ENCODE measurements at places on chromosomes 11 and 22.
A peak's percentile ranks its signal among the peaks of the same experiment; 100 is the strongest.

DNA sequence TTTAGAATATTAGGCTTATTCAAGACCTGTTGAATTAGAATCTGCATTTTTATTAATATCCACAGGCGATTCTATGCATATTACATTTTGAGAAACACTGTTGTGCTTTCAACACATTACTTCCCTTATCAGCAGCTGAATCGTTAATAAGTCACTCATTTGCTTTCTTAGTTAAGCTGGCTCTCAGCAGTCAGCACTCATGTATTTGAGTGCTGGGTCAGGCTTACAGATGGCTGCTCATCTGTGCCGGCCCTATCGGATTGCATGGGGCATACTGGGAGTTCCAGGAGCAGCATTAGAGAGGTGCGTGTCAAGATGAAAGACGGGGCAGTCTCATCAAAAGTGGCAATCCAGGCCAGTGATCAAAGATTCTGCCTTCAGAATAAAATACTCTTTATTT, 10.8 kb upstream of the OR51L1 start:
- DNase-seq: no peak

DNA sequence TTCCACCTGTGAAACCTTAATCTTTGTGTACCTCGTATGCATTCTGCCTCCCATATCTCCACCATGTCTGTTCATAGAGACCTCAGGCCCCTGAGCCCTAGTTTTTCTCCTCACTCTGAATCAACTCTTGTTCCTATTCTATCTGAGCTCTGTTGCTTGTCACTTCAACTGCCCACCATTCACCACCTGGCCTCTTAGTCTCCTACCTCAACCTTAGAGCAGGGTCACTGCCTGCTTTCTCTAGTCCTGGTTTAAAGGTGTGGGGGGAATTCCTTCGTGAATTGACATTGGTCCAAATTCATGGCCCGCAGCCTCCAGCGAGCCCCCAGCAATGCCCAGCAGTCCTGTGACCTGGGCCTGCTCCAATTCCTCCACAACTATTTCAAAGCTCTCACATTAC, 39.4 kb upstream of the TUB start:
- DNase-seq: no peak

GRCh38 chr11:66962247-66962646, 4.1 kb upstream of the PC start:
- no peak for DNase-seq

DNA sequence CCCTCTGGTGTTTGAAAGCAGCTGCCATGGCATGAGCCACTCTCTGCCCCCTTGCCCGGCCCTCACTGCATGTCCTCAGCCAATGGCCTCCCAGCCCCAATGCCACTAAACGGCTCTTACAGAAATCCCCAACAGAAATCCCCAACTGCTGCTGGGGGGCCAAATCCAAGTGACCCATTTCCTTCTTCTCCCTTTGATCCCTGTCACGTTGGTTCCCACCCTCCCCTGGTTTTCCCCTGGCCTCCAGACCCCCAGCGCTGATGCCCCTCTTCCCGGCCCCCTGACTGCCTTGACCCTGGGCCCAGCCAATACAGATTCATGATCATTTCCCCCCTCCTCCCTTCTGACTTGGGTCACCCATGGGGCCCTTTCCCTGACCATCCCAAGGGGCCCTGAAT, 30.9 kb downstream of the IGLL1 start:
- DNase-seq: no peak

DNA sequence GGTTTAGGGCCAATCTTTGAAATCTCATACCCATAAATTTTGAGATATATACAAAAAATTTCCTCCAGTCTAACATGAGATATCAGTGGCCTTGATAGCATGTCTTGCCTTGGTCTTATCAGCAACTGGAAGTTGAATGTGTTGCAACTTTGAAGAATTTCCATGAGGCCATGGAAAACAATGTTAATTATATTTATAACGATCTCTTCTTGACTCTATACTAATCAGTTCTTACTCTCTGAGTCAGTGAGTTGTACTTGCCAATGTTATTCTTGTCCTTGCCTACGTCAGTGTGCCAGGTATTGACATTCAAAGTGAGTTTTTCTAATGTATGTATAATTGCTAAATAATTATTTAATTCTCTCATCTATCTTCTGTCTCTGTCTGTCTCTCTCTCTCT, 535.1 kb downstream of the KCNA4 start:
- no peak for DNase-seq

- DNase-seq: no peak
These were observed 50.9 kb upstream of the NFRKB start for GRCh38 chr11:129946256-129946655.

- DNase-seq: no peak
These were observed 55.2 kb downstream of the PICALM start for GRCh38 chr11:86013713-86014112.

- DNase-seq: no peak
These were observed 16.3 kb upstream of the RASL10A start for GRCh38 chr22:29331658-29332300.

GRCh38 chr11:117627259-117627658, 169.8 kb downstream of the DSCAML1 start:
- no peak for DNase-seq

DNA sequence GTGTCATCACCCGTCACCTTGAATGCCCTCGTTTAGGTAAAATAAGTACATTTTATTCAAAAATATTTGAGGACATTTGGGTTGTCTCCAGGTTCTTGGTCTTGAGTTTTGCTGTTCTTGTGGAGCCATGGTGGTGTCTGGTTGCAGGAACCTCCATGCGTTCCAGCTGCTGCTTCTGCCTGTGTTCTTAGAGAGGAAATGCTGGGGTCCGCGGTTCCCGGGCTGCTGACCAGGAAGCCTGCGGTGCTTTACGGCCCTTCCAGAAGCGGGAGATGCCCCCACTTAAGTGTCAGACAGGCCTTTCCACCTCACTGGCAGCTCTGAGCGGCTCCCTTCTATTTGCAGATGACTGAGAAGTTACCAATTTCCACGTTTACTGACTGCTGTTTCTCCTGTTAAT, 66.8 kb downstream of the LRP5 start:
- DNase-seq: no peak

- DNase-seq: no peak
These were observed 153.0 kb downstream of the HIPK3 start for GRCh38 chr11:33410086-33410765.

DNA sequence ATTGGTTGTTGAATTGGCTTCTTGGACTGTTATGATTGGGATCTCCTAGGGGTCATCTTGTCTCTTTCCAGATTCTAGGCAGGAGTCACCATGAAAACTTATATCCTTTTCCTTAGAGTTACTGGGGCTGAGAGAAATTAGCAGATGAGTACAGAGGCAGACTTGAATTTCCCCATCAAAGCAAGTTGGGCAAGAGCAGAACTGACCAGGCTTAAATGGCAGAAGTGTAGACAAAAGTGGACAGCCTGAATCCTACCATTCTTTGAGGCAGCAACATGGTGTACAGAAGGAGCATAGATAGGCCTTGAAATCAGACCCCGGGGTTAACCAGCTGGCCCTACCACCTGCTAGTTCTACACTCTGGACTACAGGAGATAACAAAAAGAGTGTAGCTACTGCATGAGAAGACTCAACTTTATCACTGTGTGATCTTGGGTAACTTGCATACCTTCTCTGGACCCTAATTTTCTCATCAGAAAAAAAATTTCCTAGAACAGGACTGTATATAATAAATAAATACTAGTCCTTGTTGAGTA, 427.4 kb upstream of the CADM1 start:
- no peak for DNase-seq

- no peak for DNase-seq
These were observed 4.4 kb upstream of the SREBF2 start for GRCh38 chr22:41828516-41828915.

- DNase-seq: no peak
These were observed 89.2 kb downstream of the PLEKHA7 start for GRCh38 chr11:16924826-16925560.

- DNase-seq: no peak
These were observed 63.6 kb upstream of the LRRC4C start for GRCh38 chr11:41522899-41523672.

- DNase-seq: no peak
These were observed 315.0 kb downstream of the JRKL start for GRCh38 chr11:96704847-96705246.

GRCh38 chr11:64348383-64349024, 8.5 kb downstream of the CCDC88B start:
- no peak for DNase-seq

DNA sequence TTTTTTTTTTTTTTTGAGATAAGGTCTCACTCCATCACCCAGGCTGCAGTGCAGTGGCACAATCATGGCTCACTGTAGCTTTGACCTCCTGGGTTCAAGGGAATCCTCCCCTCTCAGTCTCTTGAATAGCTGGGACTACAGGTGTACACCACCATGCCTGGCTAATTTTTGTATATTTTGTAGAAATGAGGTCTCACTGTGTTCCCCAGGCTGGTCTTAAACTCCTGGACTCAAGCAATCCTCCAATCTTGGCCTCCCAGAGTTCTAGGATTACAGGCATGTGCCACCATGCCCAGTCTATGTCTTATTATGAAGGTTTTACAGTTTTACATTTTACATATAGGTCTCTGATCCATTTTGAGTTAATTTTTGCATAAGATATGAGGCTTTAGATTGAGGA, 20.4 kb upstream of the MAPK1 start:
- no peak for DNase-seq

DNA sequence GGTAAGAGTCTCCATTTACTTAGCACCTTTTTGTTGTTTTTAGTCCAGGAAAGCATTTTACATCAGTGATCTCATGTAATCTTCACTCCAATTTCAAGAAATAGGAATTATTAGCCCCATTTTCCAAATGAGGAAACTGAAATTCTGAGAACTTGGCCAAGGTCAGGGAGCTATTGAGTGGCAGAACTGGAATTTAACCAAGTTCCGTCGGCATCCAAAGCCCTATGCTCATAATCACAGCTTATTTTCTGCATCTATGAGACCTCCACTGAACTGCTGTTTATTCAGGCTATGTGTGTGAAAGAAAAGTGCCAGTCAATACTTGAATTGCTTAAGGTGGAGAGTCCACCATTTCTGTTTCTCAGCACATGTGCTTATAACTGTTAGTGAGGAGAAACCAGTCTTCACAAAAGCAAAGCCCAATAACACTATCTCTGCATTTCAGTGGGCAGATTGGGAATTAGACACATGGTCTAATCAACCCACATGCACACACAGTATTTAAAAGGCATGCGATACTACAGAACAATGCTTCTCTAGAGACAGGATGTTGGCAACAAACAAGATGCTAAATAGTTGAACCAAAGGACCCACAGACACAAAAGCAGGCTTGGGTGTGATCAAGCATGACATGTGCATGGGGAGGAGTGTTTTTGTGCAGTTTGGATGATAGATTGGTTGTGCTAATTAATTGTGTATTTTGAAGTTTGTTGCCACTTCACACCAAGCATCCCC, 780.6 kb downstream of the OPCML start:
- DNase-seq: no peak

DNA sequence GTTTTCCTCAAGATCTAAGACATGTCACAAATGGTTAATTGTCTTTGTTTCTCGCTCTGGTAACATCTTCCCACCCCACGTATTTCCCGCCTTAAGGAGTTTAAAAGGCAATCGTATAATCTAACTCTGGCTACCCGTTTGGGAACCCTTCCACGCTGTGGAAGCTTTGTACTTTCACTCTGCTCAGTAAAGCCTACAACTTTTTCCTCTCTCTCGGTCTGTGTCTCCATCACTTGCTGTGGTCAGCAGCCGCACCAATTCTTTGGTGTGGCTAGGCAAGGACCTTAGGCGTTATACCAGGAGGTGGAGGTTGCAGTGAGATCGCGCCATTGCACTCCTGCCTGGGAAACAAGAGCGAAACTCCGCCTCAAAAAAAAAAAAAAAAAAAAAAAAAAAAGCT, 1430.1 kb downstream of the LRRC4C start:
- no peak for DNase-seq

GRCh38 chr11:132809070-132809469, 723.2 kb downstream of the OPCML start:
- no peak for DNase-seq

- DNase-seq: no peak
These were observed 18.9 kb downstream of the UQCR10 start for GRCh38 chr22:29786031-29786430.

- no peak for DNase-seq
These were observed 1.4 kb downstream of the OSBP2 start for GRCh38 chr22:30695871-30696655.

DNA sequence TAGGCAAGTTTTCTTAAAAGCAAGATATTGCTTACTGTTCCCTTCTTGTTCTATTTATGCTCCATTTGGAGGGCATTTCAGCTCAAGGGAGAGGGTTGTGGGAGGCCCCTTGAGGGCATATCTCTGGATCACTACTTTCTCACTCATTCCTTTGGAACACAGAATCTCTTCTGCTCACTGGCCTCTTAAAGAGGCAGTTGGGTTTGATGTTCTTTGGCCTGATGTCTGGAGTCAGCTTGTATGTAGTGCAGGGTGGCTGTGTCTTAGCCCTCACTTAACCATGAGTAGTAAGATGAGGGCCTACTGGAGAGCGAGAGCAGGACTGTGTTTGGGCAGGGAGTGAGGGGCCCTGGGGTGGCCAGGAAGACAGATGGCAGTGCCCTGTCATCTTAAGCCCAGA, 3.6 kb downstream of the INCENP start:
- DNase-seq: no peak

GRCh38 chr11:44927174-44927661, 23.5 kb downstream of the TP53I11 start:
- DNase-seq: peak; percentile 76

- no peak for DNase-seq
These were observed 6.4 kb upstream of the CCDC86 start for GRCh38 chr11:60835534-60835846.

DNA sequence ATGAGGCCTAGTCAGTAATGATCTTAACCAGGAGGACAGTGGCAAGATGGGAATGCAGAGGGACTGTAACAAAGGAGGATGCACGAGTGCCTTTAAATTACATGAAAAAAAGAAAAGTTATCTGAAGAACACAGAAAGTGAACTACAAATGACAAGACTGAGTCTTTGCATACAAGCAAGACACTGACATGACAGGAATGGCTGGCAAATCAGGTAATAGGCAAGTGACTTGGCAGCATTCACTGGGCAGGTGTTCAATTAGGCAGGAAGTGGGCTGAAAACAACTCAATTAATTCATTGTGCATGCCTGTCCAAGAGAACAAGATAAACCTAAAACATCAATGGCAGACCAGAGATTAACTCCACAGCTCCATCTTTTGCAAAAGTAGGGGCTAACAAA, 24.0 kb downstream of the SMCO4 start:
- DNase-seq: peak; percentile 95

DNA sequence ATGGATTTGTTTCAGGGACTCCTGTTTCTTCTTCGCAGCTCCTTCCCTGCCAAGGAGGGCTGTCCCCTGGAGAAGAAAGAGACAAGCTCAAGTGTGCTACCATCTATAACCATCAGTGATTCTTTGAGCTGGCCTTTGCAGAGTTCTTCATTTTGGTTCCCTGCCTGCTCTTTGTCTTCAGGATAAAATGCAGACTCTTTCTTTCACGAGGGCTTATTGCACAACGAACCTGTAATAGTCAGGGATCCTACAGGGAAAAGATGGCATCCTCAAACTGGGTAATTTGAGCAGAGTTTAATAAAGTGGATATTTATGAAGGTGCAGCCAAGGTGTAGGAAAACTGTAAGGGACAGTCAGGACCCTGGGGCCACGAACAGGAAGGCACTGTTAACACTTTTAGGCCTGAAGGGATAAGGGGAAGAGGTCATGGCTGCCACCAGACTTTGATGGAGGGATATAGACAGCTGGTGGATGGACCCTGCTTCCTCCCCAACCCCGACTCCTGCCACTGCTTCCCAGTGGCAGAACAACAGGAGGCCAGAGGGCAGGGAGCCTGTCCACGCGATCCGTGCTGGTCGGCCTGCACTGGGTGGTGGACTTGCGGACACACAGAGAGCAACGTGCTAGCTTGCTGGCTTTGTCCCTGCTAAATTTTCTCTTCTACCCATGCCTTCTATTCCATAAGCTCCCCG, 767.0 kb downstream of the NTM start:
- DNase-seq: no peak

Measured in NCI-H1105 treated with DMSO at 0.1 percent for 48 hours (cell line).